ENCODE measurements at places on chromosomes 7 and 10.

DNA sequence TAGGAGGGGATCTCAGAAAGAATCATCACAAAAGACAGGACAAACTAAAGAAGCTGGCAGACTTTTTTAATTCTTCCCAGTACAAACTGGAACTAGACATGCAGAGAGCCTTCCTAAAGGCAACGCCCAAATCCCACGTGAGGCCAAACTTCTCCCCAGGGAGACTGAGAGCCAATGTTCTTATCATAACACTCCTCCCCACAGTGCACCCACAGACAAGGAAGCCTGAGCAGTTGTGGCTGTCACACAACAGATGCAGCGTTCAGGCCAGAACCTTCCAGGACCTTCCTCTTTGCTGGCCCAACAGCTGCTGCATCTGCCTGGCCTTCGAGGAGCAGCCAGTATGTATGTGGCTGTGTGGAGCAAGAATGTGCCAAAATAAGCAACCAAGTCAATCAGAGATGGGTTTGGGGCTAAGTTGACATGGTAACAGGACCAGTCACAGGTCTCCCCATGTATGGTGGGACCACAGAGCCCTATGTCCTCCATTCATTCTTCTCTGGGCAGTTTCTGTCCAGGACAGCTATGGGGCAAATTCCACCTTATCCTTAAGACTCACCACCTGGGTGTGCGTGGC is 34.9 kb downstream of the SRPK2 start:
- no peak for DNase-seq

DNA sequence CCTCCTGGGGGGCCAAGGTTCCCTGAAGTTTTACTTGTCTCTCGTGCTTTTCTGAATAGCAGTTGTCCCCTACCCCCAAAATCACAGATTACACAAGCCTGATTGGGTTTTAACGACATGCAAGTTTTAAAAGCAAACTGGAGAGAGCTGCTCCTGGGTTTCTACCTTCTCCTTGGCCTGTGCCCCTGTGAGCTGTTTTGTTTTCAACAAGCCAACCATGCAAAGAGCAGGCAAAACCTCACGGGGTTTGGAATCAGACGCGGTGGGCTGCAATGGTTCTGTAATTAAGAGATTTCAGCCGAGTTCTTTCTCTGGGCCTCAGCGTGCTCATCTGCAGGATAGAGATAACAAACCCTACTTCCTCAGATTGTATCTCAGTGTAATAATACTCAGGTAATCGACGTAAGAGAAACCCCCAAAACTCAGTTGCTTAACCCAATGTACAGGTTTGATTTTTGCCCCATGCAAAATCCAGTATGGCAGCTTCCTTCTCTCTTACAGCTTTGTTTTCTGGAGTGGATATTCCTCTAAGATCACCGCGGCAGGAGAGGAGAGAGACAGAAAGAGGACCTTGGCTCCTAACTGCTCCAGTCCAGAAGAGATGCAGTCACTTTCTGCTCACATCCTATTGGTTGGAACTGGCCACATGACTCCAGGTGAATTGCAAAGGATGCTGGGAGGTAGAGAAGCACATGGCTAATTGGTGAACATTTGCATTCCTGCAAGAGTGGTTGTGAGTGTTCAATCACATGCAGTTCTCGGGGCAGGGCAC is 42.0 kb downstream of the MYL10 start:
- no peak for DNase-seq

- DNase-seq = no peak
These were observed 85.4 kb downstream of the MALRD1 start for GRCh38 chr10:19133992-19134391.

DNA sequence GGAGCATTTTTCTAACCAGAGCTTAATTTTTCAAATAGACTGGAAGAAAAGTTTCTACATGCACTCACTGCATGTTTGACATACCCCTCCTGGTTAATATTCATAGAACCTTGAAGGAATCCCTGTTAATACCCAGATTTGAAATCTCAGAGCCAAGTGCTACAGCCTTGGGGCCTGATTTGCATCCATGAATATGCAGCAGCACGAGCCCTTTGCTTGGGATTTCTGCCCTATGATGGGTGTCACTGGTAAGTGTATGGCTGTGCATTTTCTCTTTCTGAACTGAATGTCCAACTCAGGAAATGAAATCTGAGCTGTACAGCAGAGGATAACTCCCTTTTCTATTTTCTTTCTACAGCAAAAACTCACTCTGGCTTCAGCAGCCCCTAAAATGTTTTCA is 1157.5 kb downstream of the XPNPEP1 start:
- DNase-seq = no peak

DNA sequence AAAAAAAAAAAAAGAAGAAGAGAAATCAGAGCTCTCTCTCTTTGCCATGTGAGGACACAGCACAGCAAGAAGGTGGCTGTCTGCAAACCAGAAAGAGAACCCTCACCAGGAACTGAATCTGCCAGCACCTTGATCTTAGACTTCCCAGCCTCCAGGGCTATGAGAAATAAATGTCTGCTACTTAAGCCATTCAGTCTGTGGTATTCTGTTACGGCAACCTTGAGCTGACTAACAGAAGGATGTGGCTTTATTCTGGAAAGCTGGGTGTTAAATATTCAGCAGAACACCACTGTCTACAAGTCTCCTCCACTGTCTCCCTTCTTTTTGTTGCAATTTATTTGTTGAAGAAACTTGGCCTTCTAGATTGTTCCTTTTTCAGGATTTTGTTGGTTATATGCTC is 5.0 kb downstream of the COL26A1 start:
- DNase-seq = no peak

- no peak for DNase-seq
These were observed 27.7 kb downstream of the HIP1 start for GRCh38 chr7:75711076-75711475.

GRCh38 chr7:16260236-16260728 is 161.1 kb downstream of the CRPPA start:
- DNase-seq = no peak

GRCh38 chr10:79245539-79246208 is 101.6 kb upstream of the PPIF start:
- no peak for DNase-seq

DNA sequence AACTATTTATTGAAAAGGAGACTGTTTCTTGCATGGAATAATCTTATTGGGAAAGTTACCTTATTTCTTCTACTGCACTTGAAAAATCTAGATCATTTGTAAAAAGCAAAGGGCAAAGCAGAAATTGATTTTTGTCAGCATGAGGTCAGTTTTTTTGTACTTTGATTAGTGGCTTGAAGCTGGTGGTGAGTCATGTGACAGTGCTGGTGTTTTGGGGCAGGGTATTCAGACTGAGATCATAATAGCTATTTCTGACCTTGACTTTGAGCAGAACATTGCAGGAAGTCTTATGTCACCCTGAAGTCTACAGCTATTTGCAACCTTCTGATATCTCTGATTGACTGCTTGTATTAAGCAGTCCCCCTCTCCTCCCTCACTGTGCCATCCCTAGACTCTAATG is 66.3 kb upstream of the SORCS3 start:
- no peak for DNase-seq

GRCh38 chr7:47622946-47623640 is 41.2 kb upstream of the TNS3 start:
- DNase-seq = no peak
